K562 (cell line): ENCODE measurements at places on chromosomes 16 and 17. TPM values are rescaled to one million over a fixed set of nuclear protein-coding genes. Genes with fewer than 3 reads are reported as not detected.

DNA sequence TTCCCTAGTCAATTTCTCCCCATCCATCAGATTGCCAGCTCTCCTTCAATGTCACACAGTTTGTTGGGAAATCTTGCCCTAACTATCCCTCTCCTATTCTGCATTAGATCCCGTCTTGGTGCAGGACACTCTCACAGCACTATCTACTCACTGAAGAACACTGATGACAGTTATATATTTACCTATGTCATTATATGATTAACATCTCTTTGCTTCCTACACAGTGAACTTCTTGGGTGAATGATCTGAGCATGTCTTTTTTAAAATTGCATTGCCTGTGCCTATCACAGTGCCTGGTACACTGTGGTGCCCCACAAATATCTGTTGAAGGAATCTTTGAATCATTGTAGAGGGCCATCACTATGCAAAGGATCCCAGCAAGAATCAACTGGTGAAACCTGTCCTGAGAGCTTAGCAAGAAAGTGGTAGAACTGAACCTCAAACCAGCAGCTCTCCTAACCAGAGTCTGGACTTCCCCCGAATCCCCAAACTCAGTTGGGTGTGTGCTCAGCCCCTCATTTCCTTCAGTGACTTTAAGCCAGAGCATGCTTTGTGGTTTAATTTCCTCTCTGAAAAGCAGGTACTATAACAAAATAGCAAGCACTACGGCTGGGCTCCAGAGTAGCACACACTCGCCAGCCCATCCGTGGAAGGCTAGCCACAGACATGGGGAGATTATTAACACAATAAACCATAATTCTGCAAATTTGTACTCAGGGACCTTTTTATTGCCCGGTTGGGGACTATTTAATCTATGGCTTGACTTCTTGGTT lies 680.7 kb upstream of the SALL1 start:
- H3K27me3 ChIP-seq, result no peaks in the 10 kb centered on the region
- H3K36me3 ChIP-seq, result no peaks in the 10 kb centered on the region

- DNase-seq, result no peak
- H3K4me1 ChIP-seq, result no peaks in the 10 kb centered on the region
- H3K4me3 ChIP-seq, result no peak overlapping the region
These were observed 19.7 kb downstream of the NUP88 start for GRCh38 chr17:5399767-5400166.

GRCh38 chr17:10871914-10872313 lies 34.0 kb upstream of the PIRT start:
- no peak overlapping the region for H3K27ac ChIP-seq
- H3K27me3 ChIP-seq, result no peaks in the 10 kb centered on the region
- no peak for DNase-seq
- H3K4me3 ChIP-seq, result no peak overlapping the region
- no peaks in the 10 kb centered on the region for H3K36me3 ChIP-seq

DNA sequence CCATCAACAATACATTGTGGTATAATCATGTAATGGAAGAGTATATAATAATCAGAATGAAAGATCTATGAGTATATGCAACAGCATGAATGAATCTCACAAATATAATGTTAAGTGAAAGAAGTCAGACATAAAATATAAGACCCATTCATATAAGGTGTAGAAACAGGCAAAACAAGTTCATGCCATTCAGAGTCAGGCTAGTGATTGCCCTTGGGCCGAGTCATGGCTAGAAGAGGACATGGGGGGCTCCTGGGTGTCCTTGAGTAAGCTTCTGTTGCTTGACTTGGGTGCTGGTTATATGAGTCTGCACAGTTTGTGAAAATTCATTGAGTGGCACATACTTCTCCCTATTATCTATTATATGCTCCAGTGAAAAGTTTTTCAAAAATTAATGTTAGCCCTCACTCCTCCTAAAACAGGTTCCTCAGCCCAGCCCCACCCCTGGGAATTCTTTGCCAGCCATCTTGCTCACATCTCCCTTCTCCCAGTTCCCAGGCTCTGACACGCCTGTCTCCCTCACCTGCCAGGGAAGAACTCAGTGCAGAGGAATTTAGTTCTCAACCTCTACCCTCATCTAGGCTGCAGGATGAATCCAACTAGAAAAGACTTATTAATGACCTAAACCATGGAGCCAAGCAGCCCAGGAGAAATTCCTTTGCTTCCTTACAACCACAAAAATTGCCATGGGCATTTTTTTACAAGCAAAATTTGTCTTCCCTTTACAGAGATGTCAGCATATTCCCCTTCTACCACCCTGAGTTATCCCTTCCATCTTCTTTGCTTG lies 52.4 kb upstream of the NFAT5 start:
- no peak overlapping the region for H3K27ac ChIP-seq
- no peaks in the 10 kb centered on the region for H3K36me3 ChIP-seq
- no peaks in the 10 kb centered on the region for H3K27me3 ChIP-seq
- no peak overlapping the region for H3K4me3 ChIP-seq
- H3K4me1 ChIP-seq, result no peaks in the 10 kb centered on the region; the same call in 2 of the 3 replicates
- DNase-seq, result no peak

DNA sequence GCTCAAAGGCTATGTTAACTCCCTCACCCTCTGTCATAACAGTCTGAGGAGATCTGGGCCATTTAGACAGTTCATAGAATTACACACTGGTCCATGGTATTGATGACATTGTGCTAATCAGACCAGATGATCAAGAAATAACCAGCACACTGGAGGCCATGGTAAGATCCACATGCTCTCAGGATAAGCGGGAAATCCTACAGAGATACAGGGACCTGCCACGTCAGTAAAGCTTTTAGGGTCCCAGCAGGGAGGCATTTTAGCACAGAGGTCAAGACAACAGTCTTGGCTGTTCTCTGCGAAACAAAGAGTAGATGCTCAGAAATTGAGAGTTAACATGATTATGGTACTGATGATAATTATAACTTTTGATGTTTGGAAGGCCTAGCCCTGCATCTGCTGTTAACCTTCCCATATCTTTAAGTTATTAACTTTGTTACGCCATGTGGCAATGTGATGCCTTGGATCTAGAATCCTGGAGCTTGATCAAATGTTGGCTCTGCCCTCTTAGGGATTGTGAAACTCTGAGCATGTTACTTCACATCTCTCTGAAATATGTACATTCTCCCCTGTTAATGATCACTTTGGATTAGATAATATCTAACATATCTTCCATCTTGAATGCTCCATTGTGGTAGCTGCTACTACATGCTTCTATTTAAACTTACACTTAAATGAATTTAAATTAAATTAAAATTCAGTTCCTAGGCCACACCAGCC lies 172.0 kb upstream of the SOX9 start:
- H3K27me3 ChIP-seq, result no peaks in the 10 kb centered on the region
- no peak overlapping the region for H3K4me3 ChIP-seq
- no peak for DNase-seq
- no peaks in the 10 kb centered on the region for H3K36me3 ChIP-seq
- H3K4me1 ChIP-seq, result no peaks in the 10 kb centered on the region

- H3K36me3 ChIP-seq, result no peaks in the 10 kb centered on the region
- no peak for DNase-seq
- no peak overlapping the region for H3K27ac ChIP-seq
These were observed 197.1 kb upstream of the PSMD7 start for GRCh38 chr16:74099530-74099929.

DNA sequence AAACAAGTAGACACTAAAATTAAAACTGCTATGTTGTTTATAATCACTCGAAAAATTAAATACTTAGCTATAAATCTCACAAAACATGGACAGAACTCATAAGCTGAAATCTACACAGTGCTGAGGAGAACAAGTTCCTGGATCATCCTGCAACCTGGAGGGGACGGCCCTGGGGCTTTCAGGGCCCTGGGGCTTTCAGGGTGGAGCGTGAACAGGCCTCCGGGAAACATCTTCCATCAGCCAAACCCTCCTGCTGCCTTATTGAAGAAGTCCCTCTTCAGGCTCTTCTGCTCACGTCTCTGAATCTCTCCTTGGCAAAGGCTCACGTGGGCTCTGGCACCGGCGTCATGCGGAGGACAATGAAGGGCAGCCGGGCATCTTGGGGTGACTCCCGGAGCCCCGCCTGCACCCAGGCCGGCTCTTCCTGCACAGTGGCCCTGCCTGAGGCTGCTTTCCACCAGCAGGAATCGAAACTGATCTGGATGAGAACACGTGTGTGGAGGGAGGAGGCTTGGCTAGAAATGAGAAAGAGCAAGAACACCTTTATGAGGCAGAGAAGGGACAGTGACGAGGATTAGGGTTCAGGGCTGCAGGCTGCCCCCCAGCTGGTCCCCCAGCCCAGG lies 127.3 kb downstream of the CDRT15L2 start:
- no peak overlapping the region for H3K27ac ChIP-seq
- H3K27me3 ChIP-seq, result no peaks in the 10 kb centered on the region
- no peaks in the 10 kb centered on the region for H3K4me1 ChIP-seq
- no peak for DNase-seq
- no peaks in the 10 kb centered on the region for H3K36me3 ChIP-seq
- no peak overlapping the region for H3K4me3 ChIP-seq

DNA sequence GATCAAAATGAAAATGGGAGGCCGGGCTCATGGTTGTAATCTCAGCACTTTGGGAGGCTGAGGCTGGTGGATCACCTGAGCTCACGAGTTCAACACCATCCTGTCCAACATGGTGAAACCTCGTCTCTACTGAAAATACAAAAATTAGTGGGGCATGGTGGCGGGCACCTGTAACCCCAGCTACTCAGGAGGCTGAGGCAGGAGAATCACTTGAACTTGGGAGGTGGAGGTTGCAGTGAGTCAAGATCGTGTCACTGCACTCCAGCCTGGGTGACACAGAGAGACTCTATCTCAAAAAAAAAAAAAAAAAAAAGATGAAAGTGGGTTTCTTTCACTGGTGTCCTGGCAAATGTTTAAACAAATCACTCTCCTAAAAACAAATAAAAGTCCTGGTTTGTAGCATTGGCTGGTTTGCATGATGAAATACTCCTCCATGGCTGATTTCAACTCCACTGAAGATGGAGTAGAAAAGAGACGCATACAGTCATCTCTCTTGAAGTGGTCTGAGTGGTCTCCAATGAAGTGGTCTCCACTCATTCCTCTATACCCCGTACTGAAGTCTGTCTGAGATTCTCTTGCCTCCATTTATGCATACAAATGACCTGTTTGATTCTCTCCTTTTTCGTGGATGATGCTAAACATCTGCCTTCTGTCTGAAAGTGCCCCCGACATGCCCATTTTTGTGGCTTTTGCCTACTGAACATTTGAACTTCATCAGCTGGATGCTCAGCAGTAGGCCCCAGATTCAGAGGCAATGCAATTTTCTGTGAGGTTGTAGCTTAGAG lies 153.0 kb upstream of the FAM20A start:
- DNase-seq, result no peak
- H3K4me3 ChIP-seq, result no peak overlapping the region
- H3K4me1 ChIP-seq, result peaks cover under 1% of the 10 kb centered on the region; the same call in 1 of the 2 replicates
- no peak overlapping the region for H3K27ac ChIP-seq
- H3K27me3 ChIP-seq, result peaks cover 9% of the 10 kb centered on the region; the same call in 2 of the 3 replicates
- H3K36me3 ChIP-seq, result no peaks in the 10 kb centered on the region

GRCh38 chr17:67862614-67863217 lies 37.4 kb downstream of the BPTF start:
- H3K27ac ChIP-seq, result no peak overlapping the region
- peaks cover 8% of the 10 kb centered on the region; the same call in 1 of the 3 replicates for H3K4me1 ChIP-seq
- H3K27me3 ChIP-seq, result no peaks in the 10 kb centered on the region
- no peak overlapping the region for H3K4me3 ChIP-seq

DNA sequence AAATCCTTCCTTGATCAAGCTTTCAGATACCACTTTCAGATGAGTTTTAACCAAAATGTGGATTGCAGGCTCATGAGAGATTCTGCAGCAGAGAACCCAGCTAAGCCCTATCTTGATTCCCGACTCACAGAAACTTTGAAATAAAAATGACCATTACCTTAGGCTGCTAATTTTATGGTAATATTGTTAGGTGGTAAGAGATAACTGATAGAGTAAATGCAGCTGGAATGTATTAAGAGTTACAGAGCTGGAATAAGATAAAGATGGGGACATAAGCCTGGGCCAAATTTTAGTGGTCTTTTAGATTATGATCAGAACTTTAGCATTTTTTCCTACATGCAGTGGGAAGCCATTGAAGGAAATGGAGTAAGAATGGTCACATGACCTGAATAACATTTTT lies 1074.0 kb downstream of the CDH11 start:
- H3K27me3 ChIP-seq, result no peaks in the 10 kb centered on the region
- H3K4me1 ChIP-seq, result no peaks in the 10 kb centered on the region
- H3K36me3 ChIP-seq, result no peaks in the 10 kb centered on the region
- H3K4me3 ChIP-seq, result no peak overlapping the region
- no peak for DNase-seq

DNA sequence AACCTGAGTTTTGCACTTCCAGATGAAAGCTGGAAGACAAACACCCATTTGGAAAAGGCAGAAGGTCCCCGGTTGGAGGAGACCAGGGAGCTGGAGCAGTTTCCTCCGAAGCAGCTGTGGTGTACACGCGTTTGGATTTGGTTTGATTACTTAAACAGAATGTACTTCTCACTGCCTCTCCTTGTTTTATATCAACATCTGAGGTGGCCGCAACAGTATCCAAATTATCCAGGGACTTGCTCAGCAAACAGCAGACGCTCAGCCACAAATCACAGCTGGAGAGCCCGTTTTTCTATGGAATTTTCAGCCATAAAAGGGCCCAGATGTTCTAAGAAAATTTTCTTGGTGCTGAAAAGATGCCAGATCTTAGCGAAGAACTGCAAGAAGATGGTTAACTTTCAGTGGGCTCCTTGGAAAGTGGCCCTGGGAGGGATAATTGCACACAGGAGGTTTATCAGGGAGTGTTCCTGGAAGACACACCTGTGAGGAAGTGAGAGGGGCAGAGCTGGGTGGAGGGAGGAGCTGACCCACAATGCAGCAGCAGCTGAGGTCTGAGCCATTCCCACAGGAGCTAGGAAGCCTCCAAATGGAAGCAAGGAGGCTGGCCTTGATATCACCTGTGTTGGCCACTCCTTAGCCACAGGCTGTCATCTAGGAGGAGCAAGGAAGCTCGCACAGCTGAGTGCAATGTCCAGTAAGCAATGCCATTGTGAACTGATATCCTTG lies 28.9 kb upstream of the CDH5 start:
- no peak overlapping the region for H3K27ac ChIP-seq
- no peak overlapping the region for H3K4me3 ChIP-seq
- no peaks in the 10 kb centered on the region for H3K36me3 ChIP-seq
- DNase-seq, result no peak
- no peaks in the 10 kb centered on the region for H3K4me1 ChIP-seq

- peaks cover 32% of the 10 kb centered on the region for H3K36me3 ChIP-seq
- no peaks in the 10 kb centered on the region for H3K27me3 ChIP-seq
- peak within 1 kb of the TSS; percentile 27; the same call in 2 of the 3 replicates for H3K27ac ChIP-seq
- H3K4me1 ChIP-seq, result peaks cover 36% of the 10 kb centered on the region
- H3K4me3 ChIP-seq, result peak within 1 kb of the TSS; percentile 42
These were observed at the start of gene MXRA7 for GRCh38 chr17:76710863-76711611. TSS of gene MXRA7 (minus strand) at chr17:76710965. CDS start at chr17:76710946, 19 bp downstream.

The RCVRN gene
- total RNA-seq, result not detected in 2 replicates

The TACO1 gene
- total RNA-seq, result 40.8 and 42.1 TPM in 2 replicates

The TBC1D3B gene
- total RNA-seq, result 0.51 and 0.60 TPM in 2 replicates

The ACE gene
- 1.6 and 1.8 TPM in 2 replicates for total RNA-seq

The SNF8 gene
- total RNA-seq, result 124 and 130 TPM in 2 replicates

The TK1 gene
- total RNA-seq, result 198 TPM in 2 replicates

The PRSS33 gene
- total RNA-seq, result not detected in 2 replicates

The FBXL16 gene
- total RNA-seq, result 6.0 and 8.2 TPM in 2 replicates

The KRTAP1-5 gene
- not detected in 2 replicates for total RNA-seq

The CES5A gene
- 0.07 and 0.29 TPM in 2 replicates for total RNA-seq

The SMPD3 gene
- 0.94 and 1.2 TPM in 2 replicates for total RNA-seq
